ENCODE measurements at places on chromosomes 3 and 15.

DNA sequence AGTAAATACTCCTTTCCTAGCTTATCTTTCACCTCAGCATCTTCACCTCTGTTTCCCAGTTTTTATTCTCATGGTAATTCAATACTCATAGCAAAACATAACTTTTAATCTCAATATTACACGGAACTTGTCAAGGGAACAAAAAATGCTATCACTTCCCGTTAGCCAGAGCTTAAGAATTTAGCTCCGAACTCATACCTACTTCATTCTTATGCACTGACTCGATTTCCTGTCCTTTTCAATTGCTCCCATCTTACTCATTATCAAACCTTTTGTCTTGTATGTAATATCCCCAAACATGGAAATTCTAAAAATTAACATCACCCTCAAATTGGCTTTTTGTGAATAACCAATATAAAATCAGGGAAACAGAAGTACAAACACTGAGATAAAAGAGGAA lies 28.2 kb downstream of the MYEF2 start:
- no peak for DNase-seq

DNA sequence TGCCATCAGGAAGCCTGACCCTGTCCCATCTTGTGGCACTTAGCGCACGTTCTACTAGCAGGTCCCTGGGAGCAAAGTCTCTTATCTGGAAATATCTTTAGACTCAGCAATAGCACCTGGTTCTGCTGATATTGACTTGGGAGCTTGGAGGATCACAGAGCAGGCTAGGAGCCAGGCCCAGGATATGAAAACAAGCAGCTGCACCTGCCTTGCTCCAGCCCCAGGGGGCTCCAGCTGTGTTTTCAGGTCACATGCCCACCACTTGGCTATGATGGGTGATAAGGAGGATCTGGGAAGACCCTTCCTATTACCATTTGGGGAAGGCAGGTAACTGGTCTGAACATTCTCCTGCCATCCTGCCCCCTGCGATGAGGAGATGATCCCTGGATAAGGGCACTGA lies 87.8 kb downstream of the C3orf70 start:
- DNase-seq = no peak

GRCh38 chr15:27238707-27239423 lies 267.9 kb downstream of the GABRG3 start:
- no peak for DNase-seq

DNA sequence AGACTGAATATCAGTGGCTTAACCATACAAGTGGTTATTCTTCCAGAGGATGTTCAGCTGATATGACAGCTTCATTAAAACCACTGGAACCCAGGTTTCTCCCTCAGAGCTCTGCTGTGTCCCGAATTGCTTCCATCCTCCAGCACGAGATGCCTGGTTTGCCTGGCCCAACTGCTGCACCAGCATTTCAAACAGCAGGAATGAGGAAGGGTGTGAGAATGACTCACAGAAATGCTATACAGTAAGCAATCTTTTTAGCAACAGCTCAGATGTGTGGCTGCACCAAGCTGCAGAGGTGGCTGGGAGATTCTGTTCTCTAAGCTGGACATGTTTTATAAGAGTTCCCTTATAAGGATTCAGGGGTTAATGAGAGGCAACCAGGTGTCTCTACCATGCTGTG lies 271.0 kb downstream of the GABRG3 start:
- no peak for DNase-seq

DNA sequence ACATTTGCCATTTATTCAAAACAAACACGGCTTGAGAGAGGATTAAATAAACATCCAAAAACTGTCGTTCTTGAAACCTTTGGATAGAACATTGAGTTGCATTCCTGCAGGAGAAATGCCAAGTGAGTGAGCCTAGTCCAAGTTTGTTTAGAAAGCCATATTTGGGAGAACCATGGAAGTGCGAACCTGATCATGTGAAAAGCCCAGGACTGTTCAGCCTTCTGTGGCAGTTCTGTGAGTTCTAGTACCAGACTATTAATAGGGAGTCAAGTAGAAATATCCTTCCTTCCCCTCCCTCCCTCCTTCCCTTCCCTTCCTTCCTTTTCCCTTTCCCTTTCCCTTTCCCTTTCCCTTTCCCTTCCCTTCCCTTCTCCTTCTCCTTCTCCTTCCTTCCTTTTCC lies 470.4 kb downstream of the LPP start:
- DNase-seq = peak; percentile 57

GRCh38 chr3:46500656-46501635 lies 3.2 kb downstream of the RTP3 start:
- no peak for DNase-seq

- DNase-seq = no peak
Measured at GRCh38 chr3:164332831-164333802, 745.2 kb downstream of the SI start.

DNA sequence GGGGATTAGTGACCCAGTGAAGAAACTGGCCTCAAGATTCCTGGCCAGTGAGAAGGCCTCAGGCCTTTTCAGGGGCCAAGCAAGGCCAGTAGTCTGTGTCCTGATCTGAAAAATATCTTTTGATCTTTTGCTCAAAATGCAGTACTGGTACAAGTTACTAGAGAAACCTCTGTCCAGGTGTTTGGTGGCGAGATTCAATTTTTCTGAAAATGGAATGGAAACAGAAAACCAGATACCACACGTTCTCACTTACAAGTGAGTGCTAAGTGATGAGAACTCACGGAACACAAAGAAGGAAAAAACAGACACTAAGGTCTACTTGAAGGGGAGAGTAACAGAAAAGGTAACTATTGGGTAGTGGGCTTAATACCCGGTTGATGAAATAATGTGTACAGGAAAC lies 463.4 kb downstream of the ZIC1 start:
- no peak for DNase-seq

DNA sequence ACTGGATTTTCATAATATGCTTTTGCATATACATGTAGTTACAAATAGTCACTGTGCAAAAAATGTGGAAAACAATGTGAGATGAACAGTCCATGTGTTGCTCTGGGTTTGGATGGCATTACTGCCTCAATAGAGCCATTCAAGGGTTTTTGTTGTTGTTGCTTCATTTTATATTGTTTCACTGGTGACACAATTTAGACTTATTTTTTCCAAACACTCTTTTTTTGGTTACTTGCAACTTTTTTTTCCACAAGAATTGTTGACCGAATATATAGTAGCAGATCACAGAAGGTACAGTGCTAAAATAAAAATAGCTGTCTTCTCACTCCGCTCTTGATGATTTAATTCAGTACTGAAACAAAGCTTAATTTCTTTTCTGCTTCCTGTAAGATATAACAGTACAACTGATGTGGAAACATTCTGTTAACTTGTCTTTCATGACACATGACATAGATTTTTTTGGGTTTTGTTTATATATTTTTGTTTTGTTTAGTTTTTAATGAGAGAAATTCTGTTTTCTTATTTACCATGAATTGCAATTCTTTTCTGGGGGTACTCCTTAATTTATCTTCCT lies 618.6 kb downstream of the NAALADL2 start:
- DNase-seq = no peak

DNA sequence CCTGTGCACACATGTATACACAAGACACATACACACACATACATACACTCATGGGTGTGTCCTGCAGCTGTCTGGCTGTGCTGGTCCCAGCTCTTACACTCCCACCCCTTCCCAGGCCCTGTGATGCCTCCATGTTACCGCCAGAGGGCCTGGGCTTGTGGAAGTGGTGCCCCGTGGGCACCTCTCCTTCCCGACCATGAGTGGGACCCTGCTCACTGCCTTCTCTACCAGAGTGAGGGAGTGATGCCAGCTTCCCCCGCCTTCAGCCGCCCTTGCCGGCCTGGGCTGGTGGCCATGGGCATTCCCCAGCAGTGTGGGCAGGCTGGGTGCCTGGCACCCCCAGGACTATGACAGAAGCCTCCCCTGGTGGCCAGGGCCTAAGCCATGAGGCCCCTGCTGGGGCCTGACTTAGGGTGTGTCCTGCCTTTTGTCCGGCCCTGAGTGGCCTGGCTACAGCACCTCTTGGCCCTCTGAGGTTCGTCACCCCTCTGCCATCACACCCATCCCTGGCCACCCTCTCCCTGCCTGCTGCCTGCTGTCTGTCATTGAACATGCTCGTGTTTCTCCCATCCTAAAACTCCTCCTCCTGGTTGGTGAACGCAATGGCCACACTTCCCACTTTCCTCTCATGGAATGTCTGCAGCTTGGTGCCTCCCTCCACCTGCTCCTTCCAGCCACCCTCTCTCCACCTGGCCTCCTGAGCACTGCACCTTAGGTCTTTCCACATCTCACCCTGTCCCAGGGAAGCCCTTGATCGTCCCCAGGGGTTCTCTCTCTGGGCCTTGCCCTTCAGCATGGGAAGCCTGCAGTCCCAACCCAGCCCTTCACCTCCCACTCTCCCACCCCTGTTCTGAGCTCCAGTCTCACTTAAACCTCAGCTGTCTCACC lies 14.6 kb downstream of the HDAC11 start:
- DNase-seq = no peak

GRCh38 chr3:141286856-141287255 lies 55.2 kb downstream of the PXYLP1 start:
- DNase-seq = no peak

GRCh38 chr3:43432462-43432861 lies 146.1 kb downstream of the SNRK start:
- no peak for DNase-seq

DNA sequence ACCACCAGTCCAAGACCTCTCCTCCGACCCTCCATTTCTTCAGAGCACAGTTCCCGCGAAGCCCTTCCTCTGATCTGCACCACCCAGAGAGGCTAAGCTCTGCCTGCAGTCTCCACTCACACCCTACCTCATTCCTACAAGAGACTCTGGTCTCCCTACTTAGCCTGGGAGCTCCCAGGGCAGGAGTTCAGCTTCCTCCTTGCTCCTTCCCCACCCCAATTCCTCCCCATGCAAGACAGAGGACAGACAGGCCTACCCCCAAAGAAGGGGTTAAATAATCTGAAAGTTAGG lies 12.6 kb upstream of the VIPR1 start:
- no peak for DNase-seq

GRCh38 chr3:54882129-54882833 lies 45.6 kb downstream of the LRTM1 start:
- DNase-seq = no peak

- no peak for DNase-seq
Measured at GRCh38 chr3:82137861-82138260, 376.4 kb upstream of the GBE1 start.

DNA sequence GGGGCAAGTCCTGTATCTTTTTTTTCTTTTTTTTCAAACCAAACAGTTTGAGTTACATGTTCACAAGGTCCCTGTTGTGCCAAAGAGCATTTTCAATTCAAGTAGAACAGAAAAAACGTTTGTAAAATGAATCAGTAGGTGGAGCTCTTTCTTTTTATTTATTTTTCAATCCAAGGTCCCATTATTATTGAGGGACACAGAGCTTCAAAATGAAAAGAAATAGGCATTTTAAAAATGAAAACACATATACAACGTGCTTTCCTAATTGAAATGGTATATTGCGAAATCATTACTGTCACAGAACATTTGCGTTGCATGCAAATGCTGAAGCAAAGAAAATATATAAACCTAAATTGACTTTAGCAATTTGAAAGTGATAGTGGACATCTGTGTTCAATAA lies 711.0 kb downstream of the MECOM start:
- no peak for DNase-seq

- DNase-seq = no peak
Measured at GRCh38 chr15:45397116-45397665, 18.8 kb upstream of the GATM start.

GRCh38 chr15:88423331-88423730 lies 43.9 kb downstream of the MRPL46 start:
- DNase-seq = no peak

DNA sequence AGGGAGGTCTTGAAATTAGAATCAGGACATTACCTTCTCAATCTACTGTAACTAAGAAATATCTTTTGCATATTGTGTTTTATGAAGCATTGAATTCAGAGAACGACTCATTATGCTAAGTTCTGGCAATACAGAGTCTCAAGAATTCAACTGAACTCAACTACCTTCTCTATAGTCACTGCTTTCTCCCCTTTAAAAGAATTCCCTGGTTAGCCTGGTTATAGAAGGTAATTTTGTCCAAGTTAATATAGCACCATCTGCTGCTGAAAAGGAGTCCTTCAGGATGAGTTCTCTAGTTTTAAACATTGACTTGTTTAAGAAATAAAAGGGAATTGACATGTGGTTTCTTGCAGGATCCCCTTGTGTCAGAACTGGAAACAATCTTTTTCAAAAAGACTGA lies 60.2 kb downstream of the IL16 start:
- no peak for DNase-seq

DNA sequence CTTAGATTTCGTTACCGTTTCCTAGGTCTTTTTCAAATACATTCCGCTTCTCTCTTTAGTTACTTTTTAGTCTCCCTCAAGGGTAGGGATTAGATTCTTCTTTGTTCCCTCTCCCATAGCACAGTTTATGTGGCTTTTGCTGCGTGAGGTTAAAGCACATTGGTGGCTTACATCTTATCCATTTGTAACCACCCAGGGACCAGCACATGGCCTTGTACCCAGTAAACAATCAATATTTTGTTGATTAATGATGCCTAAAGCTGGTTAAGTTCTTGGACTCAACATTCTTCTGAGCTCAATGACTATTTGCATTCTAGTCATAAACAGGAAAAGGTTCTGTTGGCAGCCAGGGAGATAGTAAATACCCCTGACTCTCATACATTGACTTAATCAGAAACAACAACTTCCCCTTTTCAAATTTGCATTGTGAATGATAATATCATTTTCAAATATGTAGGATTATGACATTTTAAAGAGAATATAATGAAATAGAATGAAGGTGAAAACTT lies 60.2 kb downstream of the CACNA1D start:
- no peak for DNase-seq

- DNase-seq = no peak
Measured at GRCh38 chr15:35909414-35909813, 363.4 kb upstream of the DPH6 start.

GRCh38 chr3:157029365-157029790 lies 130.6 kb downstream of the CCNL1 start:
- DNase-seq = peak; percentile 51

GRCh38 chr3:194141415-194142155 lies 5.6 kb downstream of the HES1 start:
- peak; percentile 91 for DNase-seq

DNA sequence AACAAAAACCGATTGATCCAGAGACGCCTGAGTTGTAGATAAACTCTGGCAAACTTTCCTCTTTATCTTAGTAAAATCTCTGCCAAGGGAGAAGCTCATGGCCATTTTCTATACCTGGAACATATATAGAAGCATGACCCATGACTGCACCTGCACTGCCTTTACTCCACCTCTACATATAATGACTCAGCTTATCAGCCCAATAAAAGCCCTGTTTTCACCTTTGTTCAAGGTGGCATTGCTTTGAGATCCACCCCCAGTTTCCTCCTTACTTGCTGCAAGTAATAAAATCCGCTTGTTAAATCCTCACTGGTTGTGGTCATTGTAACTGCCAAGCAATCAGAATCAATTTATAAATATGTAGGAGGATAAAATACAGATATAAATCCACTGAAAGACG lies 1280.4 kb downstream of the NSUN3 start:
- DNase-seq = no peak

DNA sequence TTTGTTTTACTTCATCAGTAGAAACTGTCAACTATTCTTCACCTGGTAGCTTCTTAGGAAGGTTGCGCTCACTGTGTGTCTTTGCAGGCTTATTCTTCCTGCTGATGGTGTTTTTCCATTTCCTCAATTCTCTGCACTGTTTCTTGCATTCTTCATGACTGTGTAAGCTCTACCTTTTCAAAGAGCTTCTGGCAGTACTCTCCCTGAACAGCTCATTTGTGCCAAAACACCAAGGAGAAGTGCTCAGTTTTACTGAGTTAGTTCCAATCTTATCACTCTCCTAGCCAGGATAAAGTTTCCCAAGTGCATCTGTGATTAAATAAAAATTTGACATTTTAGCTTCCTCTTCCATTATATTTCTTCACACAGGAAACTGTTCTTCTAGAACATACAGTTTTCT lies 339.8 kb downstream of the EPHA3 start:
- DNase-seq = no peak
